ENCODE measurements at places on chromosomes 2 and 18.

- no peak for DNase-seq
Measured at GRCh38 chr2:221245772-221246171, 326.3 kb downstream of the EPHA4 start.

DNA sequence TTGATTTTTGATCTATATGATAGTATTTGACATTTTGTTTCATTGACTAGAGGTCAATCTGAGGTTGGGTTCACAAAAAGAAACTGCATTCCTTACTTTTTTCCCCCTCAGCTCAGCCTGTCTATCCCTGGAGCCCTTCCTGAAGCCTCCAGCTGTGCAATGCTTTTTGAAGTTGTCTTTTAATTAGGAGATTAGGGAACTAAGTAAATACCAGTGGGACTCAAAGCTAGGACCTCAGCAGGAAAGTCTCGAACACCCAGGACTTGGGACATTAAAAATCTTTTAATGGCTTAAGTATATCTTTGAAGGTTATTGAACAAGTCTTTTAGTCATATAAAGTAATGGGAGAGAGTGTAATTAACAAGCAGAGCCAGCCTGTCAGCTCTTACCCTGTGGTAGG, 220.2 kb downstream of the PDE11A start:
- no peak for DNase-seq

- DNase-seq: no peak
Measured at GRCh38 chr2:183666031-183666430, 541.8 kb downstream of the NUP35 start.

DNA sequence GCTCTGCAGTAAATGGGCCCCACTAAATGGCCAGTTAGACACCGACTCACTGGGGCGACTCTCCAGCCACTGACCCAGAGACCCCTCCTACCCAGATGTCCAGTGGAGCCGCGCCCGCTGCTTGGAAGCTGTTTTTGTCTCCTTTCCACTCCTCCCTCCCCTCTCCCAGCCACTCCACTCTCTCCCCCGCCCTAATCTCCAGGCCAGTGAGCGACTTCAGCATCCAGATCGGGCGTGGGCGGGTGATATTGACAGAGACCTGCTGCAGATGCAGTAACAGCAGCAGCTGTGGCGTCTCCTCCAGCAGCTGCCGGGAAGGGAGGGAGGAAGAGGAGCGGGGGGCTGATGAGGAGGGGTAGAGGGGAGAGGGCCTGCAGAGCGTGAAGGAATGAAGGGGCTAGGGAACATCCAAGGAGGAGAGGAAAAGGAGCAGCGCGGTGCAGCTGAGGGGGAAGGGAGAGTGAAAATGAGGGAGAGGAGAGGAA, at the start of gene SCN7A:
SCN7A (minus strand) TSS at position 110 of the 485 bp plus-strand sequence. CDS start 16,553 bp downstream, outside the sequence.
- no peak for DNase-seq

DNA sequence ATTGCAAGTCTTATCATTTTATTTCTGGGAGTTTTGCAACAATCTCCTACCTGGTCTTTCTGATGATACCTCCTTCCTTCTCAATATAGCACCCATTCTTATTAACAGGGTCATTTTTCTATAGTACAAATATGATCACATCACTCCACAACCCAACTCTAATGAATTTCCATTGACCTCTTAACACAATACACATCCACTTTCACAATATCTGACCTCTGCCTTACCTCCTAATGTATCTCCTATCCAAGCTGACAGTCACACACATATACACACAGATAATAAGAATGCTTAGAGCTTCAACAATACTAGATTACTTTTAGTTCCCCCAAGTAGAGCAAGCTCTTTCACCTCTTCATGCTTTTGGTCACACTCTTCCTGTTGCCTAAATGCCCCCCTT, 40.9 kb downstream of the EVA1A start:
- DNase-seq: no peak

DNA sequence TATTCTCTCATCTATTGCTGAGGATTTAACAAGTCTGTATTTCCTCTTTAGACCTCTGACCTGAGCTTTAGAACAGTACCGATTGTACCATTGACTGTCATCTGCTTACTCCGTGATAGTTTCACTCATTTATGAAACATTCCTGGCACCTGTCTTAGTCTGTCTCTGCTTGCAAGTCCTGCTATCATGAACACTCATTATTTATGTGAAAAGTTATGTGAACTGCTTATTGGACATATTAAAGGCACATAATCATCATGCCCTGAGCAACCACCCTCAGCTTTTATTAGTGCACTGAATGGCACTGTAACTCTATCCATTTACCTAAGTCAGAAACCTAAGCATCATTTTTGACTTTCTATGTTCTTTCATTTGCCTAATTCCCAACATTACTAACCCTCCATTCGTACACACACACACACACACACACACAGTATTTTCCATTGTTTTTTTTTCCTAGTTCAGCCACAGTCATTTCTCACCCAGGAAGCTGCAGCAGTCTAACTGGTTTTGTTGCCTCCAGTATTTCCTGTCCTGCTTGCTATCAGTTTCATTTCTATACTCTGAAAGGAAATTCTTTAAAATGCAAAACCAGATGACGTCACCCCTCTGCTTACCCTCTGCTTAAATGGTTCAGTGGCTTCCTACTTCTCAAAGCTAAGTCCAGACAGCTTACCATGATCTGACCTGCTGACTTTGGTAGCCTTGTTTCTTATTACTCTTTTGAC, 146.1 kb downstream of the HAUS1 start:
- peak; percentile 89 for DNase-seq

DNA sequence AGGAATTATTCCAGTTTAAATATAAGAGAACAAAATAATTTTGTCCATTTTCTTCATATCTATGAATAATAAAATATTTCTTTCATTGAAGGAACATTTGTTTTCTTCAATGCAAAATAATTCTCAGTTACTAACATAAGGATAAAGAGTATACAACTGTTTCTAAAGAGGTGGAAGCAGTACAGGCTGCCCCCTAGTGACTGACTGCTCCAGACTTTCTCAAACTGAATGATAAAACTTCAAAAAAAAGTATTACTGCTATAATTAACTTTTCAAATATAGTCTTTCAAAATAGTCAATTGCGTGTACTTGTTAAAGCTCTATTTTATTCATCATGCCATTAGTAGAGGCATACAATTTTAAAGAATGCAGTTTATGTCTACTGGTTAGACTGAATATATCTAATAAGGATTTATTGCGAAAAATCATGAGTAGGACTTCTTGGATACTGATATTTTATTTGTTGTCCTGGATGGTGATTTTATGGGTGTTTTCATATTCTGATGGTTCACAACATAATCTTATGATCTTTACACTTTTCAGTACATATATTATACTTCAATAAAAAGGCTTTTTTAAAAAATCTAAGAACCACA, 100.1 kb downstream of the WDPCP start:
- DNase-seq: peak; percentile 11

GRCh38 chr2:201953396-201953795, 80.3 kb upstream of the FZD7 start:
- DNase-seq: no peak

DNA sequence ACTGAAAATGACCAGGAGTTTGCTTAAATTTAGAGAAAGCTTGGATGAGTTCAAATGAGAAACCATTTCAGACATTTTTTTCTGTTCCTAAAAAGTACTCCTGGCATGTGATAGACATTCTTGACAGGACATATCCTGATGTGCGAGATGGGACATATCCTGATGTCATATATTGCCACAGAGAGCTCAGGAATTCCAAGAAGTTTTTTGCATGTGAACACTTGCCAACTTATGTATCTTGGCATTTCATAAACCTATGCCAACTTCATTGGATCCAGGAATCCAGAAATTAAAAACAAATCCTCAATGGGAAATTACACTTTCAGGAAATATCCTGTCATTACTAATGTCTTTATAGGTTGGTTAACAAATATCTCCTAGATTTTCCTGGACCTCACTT, 2.9 kb upstream of the SERPINB3 start:
- DNase-seq: no peak

GRCh38 chr2:120489023-120489422, 143.1 kb downstream of the INHBB start:
- DNase-seq: no peak

GRCh38 chr2:190150413-190150812, 87.9 kb upstream of the MSTN start:
- DNase-seq: no peak

DNA sequence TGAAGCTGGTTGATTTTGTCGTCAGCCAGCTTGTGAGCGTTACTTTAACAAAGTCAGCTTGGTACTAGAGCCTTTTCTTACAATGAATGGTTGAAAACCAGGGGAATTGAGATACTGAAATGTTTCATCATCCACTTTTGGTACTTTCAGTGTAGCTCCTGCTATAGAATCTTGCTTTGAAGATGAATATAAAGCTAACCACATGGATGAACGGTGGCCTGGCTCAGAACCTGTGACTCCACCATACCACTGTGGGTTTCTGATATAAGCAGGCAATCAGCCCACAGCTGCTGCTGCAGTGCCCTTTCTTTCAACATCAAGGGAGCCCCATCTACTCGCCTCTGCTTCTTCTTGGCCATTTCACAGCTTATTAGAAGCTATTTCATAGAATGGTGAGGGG, 53.2 kb upstream of the GPR45 start:
- DNase-seq: peak; percentile 20

GRCh38 chr2:108884619-108885018, 98.0 kb downstream of the CCDC138 start:
- DNase-seq: no peak

GRCh38 chr2:164792316-164793170, 49.1 kb downstream of the COBLL1 start:
- DNase-seq: no peak

DNA sequence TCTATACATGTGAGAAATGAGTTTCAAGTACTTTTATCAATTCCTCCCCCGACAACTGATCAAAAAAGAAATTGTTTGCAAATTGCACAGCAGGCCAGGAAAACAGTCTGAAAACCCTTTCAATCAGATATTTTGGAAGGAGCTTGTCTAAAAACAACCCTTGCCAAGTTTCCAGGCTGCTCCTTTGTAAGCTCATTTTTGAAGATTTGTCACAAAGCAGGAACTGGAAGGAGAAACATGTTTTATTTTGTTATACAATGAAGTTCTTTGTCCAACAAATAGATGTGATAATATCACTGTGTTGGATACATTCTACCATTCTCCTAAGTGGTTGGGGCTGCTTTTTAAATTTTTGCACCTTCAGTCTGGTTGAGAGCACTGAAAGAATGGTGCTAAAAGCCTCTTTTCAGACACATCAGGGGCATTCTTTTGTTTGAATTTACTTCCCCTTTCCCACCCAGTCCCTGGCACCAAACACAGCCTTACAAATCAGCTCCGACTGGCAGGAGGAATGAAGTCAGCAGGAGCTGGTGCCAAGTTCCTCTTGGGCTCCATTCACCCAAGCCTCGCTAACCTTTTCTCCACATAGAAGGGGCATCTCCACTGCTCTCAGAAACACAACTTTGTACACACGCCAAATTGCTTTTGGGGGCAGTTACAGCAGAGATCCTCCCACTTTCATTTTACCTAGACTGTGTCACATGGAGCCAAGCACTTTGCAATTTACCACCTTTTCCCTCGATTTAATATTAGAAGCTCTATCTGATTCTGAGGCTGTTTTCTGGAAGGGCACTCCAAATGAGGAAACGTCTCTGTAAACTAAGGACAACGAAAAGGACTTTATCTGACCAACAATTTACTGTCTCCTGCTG, 88.0 kb downstream of the C1D start:
- DNase-seq: no peak

GRCh38 chr2:172442072-172442895, 14.9 kb downstream of the ITGA6 start:
- DNase-seq: no peak

DNA sequence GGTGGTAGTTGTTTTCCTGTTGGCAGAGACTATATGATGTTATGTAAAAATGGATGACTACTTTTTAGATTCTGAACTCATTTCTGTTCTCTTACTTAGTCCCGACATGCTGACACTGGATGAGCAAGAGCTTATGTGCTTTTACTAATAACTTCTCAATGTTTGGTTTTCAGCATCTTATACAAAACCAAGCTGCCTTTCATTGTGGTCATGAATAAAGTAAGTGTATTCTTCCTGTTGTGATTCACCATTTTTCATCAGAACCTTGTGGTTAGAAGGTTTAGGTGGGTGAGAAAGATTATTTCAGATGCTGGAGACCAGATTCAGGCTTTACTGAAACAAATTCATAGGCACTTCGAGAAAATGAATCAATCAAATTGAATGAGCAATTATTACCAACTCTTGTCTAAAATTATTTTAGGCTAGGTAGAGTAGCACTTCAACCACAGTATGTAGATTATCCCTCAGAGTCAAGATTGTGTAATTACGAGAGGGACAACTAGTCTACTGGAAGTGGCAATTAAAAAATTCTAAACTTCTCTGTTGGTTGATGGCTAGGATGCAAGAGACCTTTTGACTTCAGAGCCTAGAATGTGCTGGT, 9.3 kb downstream of the GPN1 start:
- DNase-seq: peak; percentile 88

DNA sequence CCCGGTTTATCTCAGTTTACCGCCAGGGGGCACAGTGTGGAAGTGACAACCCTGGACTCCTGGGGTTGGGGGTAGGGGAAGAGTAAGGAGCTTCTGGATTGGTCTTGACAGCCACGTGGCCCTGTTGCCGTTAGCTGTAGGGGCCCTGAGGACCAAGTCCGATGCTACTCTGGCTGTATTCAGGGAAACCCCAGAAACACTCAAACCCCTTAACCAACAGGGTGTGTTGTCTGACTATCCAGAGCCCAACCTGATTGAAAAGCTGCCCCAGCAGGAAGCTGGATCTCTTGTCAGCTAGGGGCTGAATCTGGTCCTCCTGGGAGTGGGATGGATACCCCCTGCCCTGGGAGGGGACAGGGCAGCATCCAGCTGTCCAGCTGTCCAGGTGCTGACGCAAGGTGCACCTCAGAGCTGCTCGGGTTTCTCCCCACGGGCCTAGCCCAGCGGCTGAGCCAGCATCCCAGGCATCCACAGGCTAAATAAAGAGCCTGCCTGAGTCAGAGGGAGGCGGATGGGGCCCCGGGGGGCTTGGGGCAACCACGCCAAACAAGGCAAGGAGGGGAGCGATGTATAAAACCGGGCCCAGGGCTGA, 3.1 kb upstream of the GMPPA start:
- DNase-seq: peak; percentile 70

- no peak for DNase-seq
Measured at GRCh38 chr2:43790147-43790546, 16.3 kb downstream of the DYNC2LI1 start.

DNA sequence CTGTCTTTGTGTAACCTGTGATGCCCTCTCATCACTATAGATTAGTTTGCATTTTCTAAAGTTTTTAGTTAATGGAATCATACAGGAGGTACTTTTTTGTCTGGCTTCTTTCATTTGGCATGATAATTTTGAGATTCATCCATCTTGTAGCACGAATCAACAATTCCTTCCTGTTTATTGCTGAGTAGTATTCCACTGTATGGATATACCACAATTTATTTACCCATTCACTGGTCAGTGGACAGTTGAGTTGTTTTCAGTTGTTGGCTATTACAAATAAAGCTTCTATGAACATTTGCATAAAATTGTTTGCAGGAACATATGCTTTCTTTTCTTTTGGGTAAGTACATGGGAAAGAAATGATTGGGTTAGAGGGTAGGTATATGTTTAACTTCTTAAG, 40.1 kb upstream of the ZNF396 start:
- DNase-seq: no peak

GRCh38 chr2:134304394-134305108, 50.7 kb downstream of the MGAT5 start:
- DNase-seq: no peak
